ENCODE measurements at places on chromosomes 4 and X.

DNA sequence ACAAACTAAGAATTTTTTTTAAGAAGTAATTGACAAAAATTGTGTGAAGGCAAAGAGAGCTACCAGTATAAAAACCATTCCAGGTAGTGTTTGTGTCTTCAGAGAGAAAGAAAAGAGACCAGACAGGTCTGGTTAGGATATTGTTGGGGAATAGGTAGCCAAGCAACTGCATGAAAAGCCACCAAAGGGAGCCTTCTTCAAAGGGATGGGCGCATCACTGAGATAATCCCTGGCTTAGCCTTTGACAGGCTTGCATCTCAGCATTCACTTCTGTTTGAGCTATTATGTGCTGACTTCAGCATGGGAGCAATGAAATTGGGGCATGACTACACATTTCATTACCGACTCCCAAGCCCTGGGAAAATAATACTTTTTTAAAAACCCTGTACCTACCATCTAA lies 496.6 kb downstream of the IL1RAPL1 start:
- DNase-seq, result no peak

DNA sequence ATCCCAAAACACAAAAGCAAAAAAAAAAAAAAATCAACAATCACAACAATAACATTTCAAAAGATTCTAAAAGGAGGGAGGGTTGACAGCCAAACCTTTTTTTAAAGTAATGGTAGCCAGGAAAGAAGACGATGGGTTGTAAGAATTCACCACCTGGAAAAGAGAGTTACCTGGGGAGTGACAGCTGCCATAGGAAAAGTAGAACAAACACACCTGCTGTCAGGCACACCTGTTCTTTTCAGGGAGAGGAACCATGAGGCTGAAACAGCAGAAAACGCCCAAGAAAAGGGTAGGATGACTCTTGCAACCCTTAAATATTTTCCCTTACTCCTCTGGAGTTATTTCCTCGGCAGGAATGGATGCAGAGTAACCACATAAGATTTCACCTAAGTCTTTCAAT lies 388.4 kb upstream of the TEX13C start:
- no peak for DNase-seq

DNA sequence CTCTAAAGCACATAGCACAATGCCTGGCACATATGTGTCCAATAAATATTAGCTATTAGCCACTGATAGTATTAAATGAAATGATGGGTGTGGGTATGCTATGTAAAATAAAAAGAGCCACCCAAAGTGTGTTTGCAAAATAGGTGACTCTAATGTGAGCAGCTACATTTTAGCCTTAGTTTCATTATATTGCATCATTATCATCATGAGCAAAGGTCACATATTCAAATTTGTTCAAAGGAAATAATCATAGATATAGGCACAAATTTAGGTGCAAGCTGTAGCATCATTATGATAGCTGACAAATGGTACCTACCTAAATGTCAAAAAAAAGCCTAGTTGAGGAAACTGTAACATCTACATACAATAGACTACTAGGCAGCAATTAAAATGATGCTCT lies 373.9 kb upstream of the FGF13 start:
- DNase-seq, result no peak

- no peak for DNase-seq
Observed at GRCh38 chr4:3682236-3683076, 83.7 kb upstream of the ADRA2C start.

GRCh38 chr4:101414496-101414895 lies 67.2 kb upstream of the PPP3CA start:
- no peak for DNase-seq

- peak; percentile 44 for DNase-seq
Observed at GRCh38 chrX:155094468-155095061, 23.3 kb downstream of the BRCC3 start.

GRCh38 chrX:30228526-30228925 lies 1.9 kb upstream of the MAGEB3 start:
- no peak for DNase-seq

- no peak for DNase-seq
Observed at GRCh38 chr4:56078866-56079265, 130.1 kb downstream of the CEP135 start.

DNA sequence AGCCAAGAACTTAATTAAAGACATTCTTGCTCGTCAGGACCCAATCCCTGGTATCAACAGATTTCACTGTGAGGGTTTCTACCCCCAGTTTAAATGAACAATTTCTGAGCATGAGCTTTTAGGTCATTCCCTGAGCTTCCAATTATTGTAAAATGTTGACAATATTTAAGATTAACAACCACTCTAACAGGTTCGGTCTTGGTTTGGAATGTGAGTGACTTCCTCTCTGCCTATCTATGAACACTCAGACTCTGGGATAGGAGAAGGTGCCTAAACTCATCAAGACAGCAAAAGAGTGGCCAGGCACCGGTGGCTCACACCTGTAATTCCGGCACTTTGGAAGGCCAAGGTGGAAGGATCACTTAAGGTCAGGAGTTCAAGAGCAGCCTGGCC lies 82.9 kb upstream of the TMEM150C start:
- no peak for DNase-seq

DNA sequence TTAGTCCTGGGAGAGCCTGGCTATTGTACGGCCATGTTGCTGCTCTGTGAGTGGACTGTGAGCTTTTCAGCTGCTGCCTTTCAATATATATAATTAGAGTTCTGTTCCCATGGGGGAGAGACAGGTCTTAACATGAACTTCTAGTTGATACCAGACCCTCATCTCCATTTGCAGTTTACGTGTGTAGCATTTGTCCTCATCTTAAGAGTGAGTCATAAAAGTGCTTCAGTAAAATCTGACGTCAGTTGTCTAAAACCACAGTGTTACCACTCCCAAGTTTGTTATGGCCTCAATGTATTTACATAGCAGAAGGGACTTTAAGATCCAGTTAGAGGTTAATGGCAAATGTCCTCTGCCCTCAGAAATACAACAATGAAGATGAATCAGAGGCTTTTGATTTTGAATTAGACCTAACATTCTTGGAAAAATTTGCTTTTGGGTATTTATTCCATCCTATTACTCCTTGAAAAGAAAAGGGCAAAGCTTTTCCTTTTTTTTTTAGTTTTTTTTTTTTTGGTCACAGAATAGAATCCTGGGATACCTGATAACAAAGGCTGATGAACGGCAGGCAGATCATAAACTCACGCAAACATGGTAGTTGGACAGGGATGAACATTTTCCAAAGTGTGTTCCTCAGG lies 38.6 kb downstream of the PHOX2B start:
- DNase-seq, result no peak

DNA sequence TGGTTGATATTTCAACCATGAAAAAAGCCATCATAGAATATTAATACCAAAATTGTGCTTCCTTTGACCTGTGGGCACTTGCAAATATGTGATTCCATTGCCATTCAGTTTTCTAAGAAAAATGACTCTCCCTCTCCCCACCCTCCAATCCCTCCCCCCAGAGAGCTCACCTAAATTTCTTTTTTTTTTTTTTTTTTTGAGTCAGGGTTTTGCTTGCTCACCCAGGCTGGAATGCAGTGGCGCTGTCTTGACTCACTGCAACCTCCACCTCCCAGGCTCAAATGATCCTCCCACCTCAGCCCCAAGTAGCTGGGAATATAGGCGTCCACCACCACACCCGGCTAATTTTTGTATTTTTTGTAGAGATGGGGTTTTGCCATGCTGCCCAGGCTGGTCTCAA lies 47.0 kb downstream of the SNX25 start:
- no peak for DNase-seq

GRCh38 chr4:56062106-56062505 lies 113.4 kb downstream of the CEP135 start:
- DNase-seq, result no peak

DNA sequence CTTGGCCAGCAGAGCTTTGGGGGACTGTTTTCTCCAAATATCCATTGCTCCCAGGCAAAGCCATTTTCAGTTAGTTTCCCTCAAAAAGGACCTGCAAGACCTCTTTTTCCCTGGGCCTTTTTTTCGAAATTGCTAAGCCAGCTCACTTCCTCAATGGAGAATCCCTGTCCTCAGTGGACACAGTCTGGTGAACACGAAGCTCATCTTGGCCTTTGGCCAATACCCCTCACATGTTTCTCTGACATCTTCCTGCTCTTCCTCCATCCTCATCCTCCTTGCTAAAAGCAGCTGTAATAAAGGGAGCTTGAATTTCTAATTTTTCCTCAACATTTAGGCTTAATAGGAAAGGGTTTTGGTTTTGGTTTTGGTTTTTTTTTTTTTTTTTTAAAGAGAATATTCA lies 17.6 kb upstream of the PRPS1 start:
- no peak for DNase-seq

DNA sequence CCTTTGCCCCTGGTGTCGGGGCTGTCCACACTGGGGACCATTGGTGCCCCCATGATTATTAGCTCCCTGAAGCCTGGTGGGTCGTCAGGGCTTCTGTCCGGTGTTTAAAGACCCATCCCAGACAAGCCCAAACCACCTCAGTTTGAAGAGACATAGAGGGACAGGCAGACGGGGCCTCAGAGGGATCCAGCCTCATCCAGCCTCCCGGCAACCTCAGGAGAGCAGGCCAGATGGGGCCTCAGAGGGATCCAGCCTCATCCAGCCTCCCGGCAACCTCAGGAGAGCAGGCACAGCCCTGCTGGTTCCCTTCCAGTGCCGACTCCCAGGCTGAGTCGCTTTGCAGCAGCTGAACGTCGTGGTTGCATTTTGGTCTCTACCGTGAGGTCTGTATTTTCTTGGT lies 32.1 kb downstream of the PIGG start:
- no peak for DNase-seq

GRCh38 chr4:2067446-2068197 lies 8.5 kb downstream of the NAT8L start:
- no peak for DNase-seq

GRCh38 chr4:111136967-111137366 lies 514.1 kb upstream of the PITX2 start:
- DNase-seq, result no peak
